Left ventricle myocardium superior (tissue), 1 donor: ENCODE measurements at places on chromosomes 7 and 10. TPM values are rescaled to one million over a fixed set of nuclear protein-coding genes. Genes with fewer than 3 reads are reported as not detected.

Gene CPVL
- 72.6 TPM for total RNA-seq

Gene TMEM176A
- total RNA-seq = 30.1 TPM

Gene CREM
- 50.3 TPM for total RNA-seq

Gene KLF14
- total RNA-seq = 0.07 TPM

Gene NAT16
- not detected for total RNA-seq

Gene PON1
- not detected for total RNA-seq

Gene PAX4
- not detected for total RNA-seq

Gene CCDC201
- total RNA-seq = not detected

Gene ABCB1
- total RNA-seq = 4.8 TPM

Gene LIPJ
- not detected for total RNA-seq

Gene PRTFDC1
- total RNA-seq = 9.1 TPM

Gene MICALL2
- 9.4 TPM for total RNA-seq

Gene CYP3A7
- total RNA-seq = not detected

Gene ELAPOR2
- 4.3 TPM for total RNA-seq

Gene SLC39A12
- not detected for total RNA-seq

Gene MYL10
- total RNA-seq = not detected
